Heart left ventricle (tissue), 16 donors: ENCODE measurements at places on chromosomes 5 and 9. TPM values are rescaled to one million over a fixed set of nuclear protein-coding genes. Genes with fewer than 3 reads are reported as not detected.
A peak's percentile ranks its signal among the peaks of the same experiment; 100 is the strongest.

- H3K36me3 ChIP-seq = no peaks in the 10 kb centered on the region
- H3K4me1 ChIP-seq = peaks cover 19% of the 10 kb centered on the region
- no peak for DNase-seq
- no peaks in the 10 kb centered on the region for H3K27me3 ChIP-seq
- peak overlapping the region; percentile 1 for H3K4me3 ChIP-seq
These were observed 14.6 kb downstream of the HSPB3 start for GRCh38 chr5:54470128-54470527.

DNA sequence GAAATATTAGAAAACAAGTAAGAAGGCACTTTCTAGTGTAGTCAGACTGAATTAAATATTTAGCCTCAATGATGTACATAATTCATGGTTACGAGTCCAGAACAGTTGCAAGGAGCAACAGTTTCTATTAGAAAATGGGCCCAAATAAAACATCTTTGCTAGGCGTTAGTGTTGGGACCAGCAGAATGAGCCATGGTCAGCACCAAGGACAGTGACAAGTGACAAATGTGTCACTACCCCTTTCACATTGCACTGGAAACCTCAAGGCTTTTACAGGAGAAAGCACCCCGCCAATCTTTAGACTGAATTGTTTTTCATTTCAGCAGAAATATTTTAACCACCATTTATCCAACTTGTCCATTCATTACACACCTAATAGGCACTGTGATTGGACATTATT lies 301.3 kb upstream of the ADCY2 start:
- DNase-seq = no peak
- no peaks in the 10 kb centered on the region for H3K27me3 ChIP-seq
- H3K36me3 ChIP-seq = no peaks in the 10 kb centered on the region
- H3K4me3 ChIP-seq = no peak overlapping the region

- H3K36me3 ChIP-seq = no peaks in the 10 kb centered on the region
- DNase-seq = no peak
- no peak overlapping the region for H3K4me3 ChIP-seq
- no peaks in the 10 kb centered on the region for H3K27me3 ChIP-seq
- H3K4me1 ChIP-seq = no peaks in the 10 kb centered on the region
These were observed 196.2 kb downstream of the SLCO4C1 start for GRCh38 chr5:102099766-102100331.

GRCh38 chr9:36006549-36007315 lies 30.0 kb upstream of the RECK start:
- H3K36me3 ChIP-seq = no peaks in the 10 kb centered on the region
- H3K4me3 ChIP-seq = no peak overlapping the region
- no peaks in the 10 kb centered on the region for H3K4me1 ChIP-seq
- no peaks in the 10 kb centered on the region for H3K27me3 ChIP-seq
- H3K27ac ChIP-seq = no peak overlapping the region

- no peaks in the 10 kb centered on the region for H3K27me3 ChIP-seq
- no peak overlapping the region for H3K27ac ChIP-seq
- DNase-seq = no peak
- H3K4me1 ChIP-seq = peaks cover 21% of the 10 kb centered on the region
- H3K4me3 ChIP-seq = no peak overlapping the region
- no peaks in the 10 kb centered on the region for H3K36me3 ChIP-seq
These were observed 32.3 kb downstream of the EPB41L4A start for GRCh38 chr5:112386766-112387165.

DNA sequence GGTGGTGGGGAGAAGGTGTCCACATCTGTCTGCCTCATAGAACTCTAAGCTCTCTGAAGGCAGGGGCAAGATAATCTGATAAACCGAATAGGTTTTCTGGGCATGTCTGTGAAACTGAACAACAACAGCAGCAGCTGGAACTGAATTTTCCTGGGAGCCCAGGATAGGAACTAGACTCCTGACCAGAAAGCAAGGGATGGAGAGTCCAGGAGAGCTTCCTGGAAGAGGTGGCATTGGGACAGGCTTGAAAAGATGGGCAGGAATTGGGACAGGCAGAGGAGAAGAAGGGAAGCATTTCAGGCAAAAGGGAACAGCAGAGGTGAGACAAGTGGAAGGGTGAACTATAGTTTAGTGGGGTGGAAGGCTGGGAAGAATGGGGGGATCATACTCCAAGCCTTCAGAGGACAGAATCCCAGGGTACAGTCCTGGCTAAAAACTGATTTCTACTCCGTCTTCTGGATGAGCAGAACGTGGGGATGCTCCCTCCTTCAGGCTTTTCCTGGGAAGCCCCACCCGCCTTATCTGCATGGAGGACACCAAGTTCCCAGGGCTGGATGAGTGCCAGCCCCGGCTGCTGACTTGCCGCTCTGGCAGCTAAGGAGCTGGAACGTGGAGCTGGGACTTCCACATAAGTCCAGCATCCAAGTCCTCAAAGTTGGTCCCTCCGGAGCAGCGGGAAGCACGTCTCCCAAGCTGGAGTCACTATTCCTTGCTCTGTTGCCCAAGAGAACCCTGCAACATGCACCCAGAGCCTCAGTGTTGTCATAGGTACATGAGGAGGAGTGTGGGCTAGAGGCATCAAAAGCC lies 13.9 kb upstream of the KIF12 start:
- no peak overlapping the region for H3K4me3 ChIP-seq
- peak overlapping the region; percentile 24 for H3K27ac ChIP-seq
- no peaks in the 10 kb centered on the region for H3K4me1 ChIP-seq
- no peaks in the 10 kb centered on the region for H3K36me3 ChIP-seq
- DNase-seq = peak; percentile 76
- H3K27me3 ChIP-seq = no peaks in the 10 kb centered on the region

DNA sequence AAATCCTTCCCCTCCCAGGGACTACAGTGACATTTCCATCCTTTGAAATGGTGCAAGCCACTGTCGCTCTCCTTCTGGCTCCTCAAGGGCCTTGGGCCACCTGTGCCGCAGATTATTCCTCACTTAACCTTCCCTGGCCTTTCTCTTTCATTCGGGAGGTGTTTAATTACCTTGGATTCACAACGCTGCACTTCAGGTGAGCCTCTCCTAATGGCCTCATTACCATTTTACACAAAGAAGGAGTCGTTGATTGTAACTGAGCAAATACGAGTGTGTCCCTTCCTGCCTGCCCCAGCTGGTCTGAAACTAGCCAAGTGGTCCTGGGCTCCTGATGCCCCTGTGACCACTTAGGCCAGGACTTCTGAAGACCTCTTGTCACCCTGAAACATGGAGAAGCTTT lies 205.0 kb downstream of the CRB2 start:
- no peaks in the 10 kb centered on the region for H3K27me3 ChIP-seq
- no peak overlapping the region for H3K4me3 ChIP-seq
- no peak overlapping the region for H3K27ac ChIP-seq
- no peaks in the 10 kb centered on the region for H3K36me3 ChIP-seq

CEP72 gene
- total RNA-seq = 0.58 TPM

ZBED3 gene
- total RNA-seq = 5.7 TPM

ADRA1B gene
- total RNA-seq = 5.4 TPM

OSTF1 gene
- total RNA-seq = 23.9 TPM

TRPM3 gene
- total RNA-seq = 0.07 TPM
